Left renal cortex interstitium (tissue), 4 donors: ENCODE measurements at places on chromosomes 12 and 14.

GRCh38 chr14:36227344-36227743, 50.8 kb upstream of the PTCSC3 start:
- no peak for DNase-seq

DNA sequence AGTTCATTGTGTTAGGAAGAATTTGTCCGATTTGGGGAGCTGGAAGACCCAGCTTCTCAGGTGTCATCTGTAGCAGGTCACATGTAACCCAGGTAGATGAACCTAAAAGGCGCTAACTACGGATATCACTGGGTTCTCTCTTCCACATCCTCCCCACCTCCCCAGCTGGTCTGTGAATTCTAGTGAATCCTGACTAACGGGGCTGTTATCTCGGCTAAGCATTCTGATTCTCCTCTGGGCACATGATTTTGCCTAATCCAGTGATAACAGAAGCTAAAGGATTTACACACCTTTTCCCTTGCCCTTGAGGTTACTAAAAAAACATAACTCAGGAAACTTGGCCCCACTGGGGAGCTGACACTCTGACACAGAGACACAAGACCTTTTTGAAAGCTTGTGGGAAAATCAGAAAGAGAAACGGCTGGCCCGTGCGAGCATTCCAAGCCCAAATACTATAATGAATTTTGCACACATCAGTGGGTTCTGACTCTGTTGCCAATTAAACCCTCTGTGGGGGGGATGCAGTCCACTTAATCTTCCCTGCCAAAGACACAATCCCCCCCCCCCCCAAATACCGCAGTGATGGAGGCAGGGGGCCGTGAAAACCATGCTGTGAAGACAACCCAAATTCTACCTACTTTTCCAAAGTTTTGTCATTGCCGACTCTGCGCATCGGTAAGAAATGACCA, 81.0 kb upstream of the FZD10 start:
- DNase-seq: no peak

- no peak for DNase-seq
These were observed 9.5 kb downstream of the HSP90AA1 start for GRCh38 chr14:102077382-102077709.

DNA sequence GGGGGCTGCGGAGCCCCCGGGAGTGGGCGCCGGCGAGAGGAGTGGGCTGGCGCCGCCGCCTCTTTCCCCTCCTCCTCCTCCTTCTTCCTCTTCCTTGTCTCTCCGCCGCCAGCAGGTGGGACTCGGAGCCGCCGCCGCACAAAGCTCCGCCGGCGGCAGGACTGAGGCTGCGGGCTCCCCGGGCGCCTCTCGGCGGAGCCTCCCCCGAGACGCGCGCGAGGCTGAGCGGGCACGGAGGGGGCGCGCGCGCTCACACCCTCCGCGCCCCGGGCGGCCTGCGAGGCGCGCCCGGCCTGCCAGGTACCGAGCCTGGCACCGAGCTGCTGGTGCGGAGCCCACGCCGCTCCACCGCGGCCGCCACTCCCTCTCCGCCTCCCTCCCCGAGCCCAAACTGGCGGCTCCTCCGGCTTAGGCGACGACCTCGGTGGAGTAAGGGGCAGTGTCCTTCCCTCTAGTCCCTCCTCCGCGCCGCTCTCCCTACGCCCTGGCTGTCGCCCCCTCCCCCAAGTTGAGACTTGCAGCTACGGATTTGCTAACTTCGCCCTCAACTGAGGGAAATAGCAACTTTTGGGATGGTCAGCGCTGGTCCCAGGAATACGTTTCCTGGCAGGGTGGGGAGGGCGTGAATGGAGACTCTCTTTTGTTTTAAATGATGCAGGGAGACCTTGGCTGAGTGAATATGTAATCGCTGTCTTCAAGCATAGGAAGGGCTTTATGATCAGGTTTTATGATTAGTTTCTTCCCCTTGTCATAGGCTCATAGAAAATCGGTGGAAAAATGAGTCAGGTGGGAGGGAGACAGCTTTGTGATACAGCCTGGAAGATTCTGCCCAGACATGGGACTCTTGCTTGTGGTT, 199.5 kb upstream of the CAND1 start:
- DNase-seq: no peak

DNA sequence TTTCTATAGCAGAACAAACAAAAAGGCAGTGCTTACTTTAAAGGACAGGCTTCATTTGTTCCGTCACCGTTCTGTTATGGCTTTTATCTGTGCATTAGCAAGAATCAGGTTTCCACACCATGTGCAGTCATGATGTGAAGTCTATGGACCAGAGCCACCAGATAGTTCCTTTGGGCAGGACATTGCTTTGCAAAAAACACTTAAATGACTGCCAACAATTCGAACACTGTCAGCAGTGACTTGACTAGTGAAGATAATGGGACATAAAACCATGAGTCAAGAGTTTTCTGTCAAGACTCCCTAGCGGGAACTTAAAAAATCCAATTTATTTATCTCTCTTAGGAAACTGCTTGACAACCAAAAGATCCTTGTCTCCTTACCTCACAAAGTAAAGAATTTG, 80.3 kb downstream of the NKX2-1 start:
- DNase-seq: no peak

- DNase-seq: no peak
These were observed 9.3 kb downstream of the COCH start for GRCh38 chr14:30883508-30884294.

DNA sequence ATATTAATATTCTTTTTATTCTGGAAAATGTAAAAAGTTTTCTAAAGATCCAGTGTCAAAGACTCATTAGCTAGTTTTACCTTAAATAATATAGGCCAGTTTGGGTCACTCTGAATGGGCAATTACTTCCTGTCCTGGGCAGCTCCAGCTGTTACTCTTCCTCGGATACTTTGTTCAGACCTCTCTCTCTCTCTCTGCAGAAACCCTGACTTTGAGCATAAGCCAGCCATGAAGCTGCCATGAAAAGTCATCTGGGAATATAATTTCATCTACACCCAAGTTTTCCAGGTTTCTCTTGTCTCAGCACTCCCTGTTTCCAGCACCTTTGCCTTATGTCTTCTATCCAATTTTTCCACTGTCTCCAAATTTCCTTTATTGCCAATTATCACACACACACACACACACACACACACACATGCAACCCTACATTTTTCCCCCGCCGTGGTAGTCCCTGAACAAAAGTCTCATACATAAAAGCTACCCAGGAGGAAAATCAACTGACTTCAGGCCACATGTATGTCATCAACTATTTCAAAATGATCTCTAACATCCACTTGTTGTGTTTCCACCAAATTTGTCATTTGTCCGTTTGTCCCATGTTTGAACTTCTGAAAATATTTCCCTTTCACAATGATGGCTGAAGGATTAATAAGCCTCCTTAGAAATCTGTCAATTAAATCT, 318.1 kb downstream of the SSPN start:
- no peak for DNase-seq

DNA sequence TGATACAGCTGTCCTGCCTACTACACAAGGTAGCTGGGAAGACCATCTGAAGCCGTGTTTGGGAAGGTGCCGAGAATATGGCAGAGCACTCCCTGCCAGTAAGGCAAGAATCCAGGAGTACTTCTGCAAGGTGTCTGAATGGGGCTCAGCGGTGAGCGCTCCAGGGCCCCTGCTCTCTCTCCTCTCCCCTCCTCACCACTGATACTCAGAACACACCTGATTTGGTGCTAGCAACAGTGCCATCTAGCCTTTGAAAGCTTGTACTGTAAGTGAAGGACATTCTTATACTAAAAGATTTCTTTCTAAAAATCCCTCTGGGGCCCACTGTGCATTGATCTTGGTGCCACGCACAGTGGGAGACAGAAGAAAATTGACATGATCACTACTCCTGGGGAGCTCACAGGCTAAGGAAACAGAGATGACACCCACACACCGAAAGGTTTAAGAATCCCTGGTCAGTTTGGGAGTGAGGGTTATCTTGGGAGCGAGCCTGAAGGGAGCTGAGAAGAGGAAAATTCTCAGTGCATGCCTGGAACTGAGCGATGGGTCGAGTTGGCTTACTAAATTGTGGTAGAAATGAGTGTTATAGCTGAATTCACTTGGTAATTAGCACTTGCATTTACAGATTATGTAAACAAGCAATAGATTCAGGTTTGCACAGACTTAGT, 216.9 kb downstream of the NTF3 start:
- DNase-seq: no peak

DNA sequence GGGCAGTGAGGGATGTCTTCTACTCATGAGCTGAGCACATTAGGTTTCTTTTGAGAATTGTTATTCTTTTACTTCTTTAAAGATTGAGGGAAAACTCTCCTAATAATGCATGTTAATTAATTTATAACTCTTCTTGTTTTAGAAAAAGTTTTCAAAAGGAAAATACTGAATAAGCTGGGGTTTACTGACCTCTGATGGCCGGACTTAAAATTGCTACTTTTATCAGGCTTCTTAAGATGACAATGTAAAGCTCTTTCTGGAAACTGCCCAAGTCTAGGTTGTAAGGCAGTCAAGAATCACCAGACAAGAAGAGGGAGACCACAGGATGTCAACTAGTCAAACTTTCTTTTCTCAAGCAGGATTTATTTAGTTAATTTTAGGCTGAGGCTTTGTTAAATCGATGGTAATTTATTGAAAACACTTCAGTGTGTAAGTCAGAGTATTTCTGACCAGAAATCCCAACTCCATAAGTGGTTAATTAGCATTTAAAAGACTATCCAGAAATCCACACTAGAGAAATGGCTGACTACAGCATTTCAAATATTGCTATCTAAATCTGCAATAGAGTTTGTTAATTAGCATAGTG, 82.1 kb downstream of the AVPR1A start:
- no peak for DNase-seq
